Activated CD8-positive, alpha-beta memory T cell treated with anti-CD3 and anti-CD28 coated beads for 1 hour (primary cell): ENCODE measurements at places on chromosomes 3 and 15.

DNA sequence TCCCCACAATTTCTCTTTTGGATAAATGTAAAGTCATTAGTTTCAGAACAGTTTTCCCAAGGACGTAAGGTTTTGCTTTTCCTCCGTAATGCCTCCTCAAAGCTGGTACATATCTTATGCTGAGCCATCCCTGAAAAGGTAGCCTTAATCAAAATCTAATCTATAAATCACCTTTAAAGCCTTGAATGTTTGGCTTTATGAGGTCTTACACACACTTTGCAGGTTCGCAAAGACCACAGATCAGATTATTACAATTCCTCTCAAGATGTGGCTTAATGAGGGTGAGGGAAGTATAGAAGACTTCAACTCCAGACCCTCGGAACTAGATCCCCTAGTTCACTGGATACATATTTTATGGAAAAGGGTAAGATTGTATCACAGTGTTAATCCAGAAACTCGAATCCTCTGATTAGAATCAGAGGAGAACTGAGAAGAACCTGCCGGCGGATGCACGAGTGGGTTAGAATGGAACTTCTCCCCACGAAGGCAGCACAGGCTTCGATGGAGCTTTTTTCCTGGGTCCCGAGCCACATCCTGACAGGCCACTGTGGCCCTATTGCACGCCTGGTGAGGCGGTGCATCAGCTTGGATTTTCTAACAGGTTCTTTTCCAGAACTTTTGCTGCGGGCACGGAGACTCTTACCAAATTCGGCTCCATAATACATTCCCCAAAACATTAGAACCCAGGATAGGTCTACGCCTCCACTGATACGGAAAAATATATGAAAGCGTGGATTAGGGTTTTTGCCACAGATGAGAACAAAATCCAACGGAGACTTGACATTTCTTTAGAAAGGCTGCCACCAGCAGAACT lies 1.2 kb downstream of the CTXND1 start:
- no peak for DNase-seq

- DNase-seq, result no peak
Measured at GRCh38 chr3:166060789-166061479, 223.7 kb upstream of the BCHE start.

GRCh38 chr3:86990012-86990733 lies 776 bp downstream of the VGLL3 start:
- no peak for DNase-seq

GRCh38 chr3:118001380-118001779 lies 1033.3 kb downstream of the IGSF11 start:
- no peak for DNase-seq

DNA sequence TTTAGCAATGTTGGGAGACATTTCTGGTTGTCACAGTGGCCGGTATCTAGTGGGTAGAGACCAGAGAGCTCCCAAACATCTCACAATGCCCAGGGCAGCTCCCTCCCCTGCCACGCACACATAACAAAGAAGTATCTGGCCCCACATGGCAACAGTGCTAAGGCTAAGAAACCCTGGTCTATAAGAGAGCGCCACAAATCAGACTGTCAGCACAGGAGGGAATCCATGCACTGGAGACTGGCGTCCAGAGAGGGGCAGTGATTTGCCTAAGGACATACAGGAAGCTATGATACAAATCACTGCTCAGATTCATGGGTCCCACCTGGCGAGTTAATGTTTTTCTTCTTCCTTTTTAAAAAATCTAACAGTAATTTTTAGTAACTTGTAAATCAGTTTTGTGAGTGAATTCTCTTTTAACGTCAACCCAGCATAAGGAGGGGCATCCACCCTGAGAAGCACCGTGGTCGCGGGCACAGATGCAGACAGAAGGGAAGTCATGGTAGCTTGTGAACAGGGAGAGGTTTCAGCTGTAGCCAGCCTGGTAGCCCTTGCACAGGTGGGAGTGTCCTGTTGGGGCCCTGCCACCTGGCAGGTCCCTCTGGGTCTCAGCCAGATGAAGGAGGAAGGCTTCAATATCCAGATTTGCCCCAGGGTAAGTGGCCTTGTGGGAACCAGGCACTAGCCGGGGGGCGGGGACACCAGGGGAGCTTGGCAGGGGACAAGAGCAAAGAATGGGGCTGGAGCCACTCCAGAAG lies 8.7 kb downstream of the ISG20 start:
- no peak for DNase-seq

DNA sequence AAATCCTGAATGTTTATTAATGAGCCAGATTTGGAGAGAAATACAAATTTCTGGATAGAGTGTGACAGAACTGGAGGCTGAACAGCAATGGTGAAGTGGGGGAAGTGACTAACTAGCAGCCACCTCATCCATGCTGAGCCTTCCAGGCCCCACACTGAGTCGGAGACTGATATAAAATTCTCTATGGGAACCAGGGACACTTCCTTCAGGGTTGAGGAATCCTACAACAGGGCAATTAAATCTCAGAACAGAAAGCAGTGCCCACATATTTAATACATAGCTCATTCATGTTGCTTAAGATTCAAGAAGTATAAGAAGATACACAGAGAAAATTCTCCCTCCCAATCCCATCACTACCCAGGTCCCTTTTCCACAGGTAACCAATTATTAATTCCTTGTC lies 49.3 kb downstream of the HACD2 start:
- DNase-seq, result no peak

GRCh38 chr15:89378296-89379151 lies 43.9 kb upstream of the POLG start:
- DNase-seq, result no peak

GRCh38 chr3:129560911-129561594 lies 18.1 kb downstream of the H1-8 start:
- no peak for DNase-seq

DNA sequence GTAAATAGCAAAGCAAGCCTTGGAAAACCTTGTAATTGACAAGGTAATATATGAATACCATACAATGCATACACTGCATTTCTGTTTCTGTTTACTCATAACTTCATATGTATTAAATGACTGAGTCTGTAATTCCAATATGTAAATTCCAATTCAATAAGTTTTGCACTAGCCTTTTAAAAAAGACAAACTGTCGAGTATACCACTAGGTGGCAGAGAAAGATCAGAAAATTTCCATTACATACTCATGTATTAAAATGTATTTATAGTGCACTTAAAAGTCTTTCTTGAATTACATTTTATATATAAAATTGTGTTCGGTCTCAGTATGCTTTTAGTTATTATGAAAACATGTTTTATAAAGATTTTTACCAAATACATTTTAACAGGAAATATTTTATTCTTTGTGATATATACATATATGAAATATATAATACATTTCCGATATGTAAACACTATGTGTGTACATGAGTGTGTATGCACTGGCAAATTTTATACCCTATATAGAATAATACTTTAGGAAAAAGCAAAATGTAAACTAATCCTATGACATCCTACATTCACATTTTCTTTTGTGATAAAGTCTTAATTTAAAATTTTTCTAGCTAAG lies 216.8 kb downstream of the VGLL3 start:
- no peak for DNase-seq

DNA sequence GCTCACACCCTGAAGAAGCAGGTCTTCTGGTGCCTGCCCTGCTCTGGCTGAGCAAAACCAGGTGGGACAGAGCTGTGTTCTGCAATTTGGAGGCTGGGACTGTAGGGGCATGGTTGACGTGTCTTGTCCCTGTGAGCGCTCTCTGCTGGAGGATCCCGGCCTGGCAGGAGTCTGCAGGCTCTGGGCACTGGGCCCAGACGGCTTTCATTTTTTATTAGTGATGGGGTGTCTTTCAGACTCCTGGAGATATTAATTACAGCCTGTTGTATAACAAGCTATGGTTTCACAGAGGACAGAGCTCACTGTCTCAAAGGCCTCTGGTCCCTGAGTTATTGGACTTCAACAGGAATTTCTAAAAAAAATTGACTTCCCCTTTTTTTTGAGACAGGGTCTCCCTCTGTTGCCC lies 29.5 kb upstream of the ZNF710 start:
- no peak for DNase-seq

- DNase-seq, result no peak
Measured at GRCh38 chr15:30030345-30030744, 52.4 kb upstream of the GOLGA8J start.

- DNase-seq, result no peak
Measured at GRCh38 chr15:96893159-96893906, 562.8 kb downstream of the NR2F2 start.

DNA sequence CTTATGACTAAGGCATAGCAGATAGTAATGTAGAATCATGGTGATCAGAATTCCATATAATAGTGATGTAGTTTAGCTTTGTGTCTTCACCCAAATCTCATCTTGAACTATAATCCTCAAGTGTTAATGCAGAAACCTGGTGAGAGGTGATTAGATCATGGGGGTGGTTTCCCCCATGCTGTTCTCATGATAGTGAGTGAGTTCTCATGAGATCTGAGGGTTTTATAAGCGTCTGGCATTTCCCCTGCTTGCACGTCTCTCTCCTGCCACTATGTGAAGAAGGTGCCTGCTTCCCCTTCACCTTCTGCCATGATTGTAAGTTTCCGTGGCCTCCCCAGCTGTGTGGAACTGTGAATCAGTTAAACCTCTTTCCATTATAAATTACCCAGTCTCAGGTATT lies 138.7 kb upstream of the CBLB start:
- no peak for DNase-seq

GRCh38 chr15:39657181-39657580 lies 76.3 kb downstream of the THBS1 start:
- DNase-seq, result no peak

GRCh38 chr15:87620393-87620792 lies 636.1 kb downstream of the NTRK3 start:
- DNase-seq, result no peak

- DNase-seq, result no peak
Measured at GRCh38 chr3:122421101-122421500, 5.2 kb upstream of the WDR5B start.

- no peak for DNase-seq
Measured at GRCh38 chr15:31347067-31347975, 20.7 kb downstream of the KLF13 start.

DNA sequence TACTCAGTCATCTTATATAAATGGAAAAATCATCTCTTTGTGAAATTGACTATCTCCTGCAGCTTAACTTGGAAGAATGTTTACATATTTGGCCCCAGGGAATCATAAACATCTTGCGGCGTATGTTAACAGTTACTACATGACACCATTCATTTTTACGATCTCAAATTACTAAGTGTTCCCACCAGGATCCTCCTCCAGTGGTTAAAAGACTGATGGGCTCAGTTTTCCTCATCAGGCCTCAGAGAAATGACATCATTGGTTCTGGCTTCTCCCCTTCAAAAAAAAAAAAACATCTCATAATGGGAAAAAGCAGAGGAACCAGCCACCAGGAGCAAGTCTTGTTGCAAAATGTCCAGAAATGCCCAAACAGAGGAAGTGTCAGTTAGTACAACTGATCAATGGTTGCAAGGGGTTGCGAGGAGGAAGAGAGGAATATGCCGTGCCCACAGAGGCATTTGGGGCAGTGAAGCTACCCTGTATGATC lies 70.5 kb upstream of the LIPC start:
- no peak for DNase-seq

- no peak for DNase-seq
Measured at GRCh38 chr15:25671132-25671531, 192.0 kb downstream of the ATP10A start.

GRCh38 chr3:184832044-184832443 lies 20.1 kb downstream of the VPS8 start:
- no peak for DNase-seq

GRCh38 chr3:71447197-71447596 lies 136.3 kb downstream of the FOXP1 start:
- no peak for DNase-seq

DNA sequence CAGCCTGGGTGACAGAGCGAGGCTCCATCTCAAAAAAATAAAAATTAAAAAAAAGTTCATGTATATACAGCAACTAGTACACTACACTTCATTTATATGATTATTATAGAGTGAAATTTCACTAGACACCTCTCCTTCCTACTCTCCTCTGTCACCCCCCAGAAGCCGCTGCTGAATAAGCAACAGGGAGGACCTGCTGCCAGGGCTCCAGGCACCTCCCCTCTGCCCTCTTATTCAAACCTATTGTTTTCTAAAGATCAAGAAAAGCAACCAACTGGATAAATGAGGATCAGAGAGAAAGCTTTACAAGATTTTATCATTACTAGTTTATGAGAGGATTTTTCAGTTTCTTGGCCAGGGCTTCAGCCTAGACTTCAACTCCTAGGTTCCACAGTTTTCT lies 71.5 kb downstream of the DHX30 start:
- no peak for DNase-seq

GRCh38 chr15:85751291-85752123 lies 43.2 kb downstream of the KLHL25 start:
- DNase-seq, result no peak

DNA sequence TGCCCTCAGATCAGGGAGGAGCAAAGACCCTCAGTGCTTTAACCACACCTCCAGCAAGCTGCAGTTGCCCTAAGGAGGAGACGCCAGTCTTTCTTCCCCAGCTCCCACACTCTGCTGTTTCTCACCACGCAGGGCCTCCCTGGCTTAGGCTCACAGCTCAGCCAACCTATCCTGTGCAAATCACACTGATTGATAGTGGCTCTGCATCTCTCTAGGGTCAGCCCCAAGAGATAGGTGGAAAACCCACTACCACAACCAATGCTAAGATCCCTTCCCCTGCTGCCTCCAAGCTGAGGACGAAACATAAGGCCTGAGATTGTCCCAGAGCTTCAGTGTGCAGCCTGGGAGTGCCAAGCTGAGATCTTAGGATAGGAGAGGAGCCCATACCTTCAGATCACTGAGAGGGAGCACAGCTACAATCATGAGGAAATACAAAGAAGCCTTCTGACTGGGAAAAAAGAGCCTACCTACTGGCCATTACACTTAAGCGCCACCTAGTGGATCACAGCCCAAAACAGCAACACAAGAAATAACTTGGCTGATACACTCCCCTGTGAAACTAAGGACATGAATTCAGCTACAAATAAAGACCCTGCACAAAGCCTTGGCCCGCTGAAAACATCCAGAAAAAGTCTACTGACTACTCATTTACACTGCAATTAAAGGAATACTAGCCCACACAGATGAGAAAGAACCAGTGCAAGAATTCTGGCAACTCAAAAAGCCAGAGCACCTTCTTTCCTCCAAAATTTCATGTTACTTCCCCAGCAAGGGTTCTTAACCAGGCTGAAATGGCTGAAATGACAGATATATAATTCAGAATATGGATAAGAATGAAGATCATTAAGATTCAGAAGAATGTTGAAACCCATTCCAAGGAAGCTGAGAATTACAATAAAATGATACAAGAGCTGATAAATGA lies 271.5 kb upstream of the DCBLD2 start:
- DNase-seq, result no peak

GRCh38 chr3:72288955-72289691 lies 504.2 kb upstream of the PROK2 start:
- DNase-seq, result no peak
